ENCODE measurements at places on chromosomes 2 and 18.

GRCh38 chr2:55604027-55604565 lies 13.3 kb downstream of the PPP4R3B start:
- H3K36me3 ChIP-seq: peaks cover 2% of the 10 kb centered on the region
- no peak for DNase-seq
- no peaks in the 10 kb centered on the region for H3K4me1 ChIP-seq
- no peaks in the 10 kb centered on the region for H3K27me3 ChIP-seq

DNA sequence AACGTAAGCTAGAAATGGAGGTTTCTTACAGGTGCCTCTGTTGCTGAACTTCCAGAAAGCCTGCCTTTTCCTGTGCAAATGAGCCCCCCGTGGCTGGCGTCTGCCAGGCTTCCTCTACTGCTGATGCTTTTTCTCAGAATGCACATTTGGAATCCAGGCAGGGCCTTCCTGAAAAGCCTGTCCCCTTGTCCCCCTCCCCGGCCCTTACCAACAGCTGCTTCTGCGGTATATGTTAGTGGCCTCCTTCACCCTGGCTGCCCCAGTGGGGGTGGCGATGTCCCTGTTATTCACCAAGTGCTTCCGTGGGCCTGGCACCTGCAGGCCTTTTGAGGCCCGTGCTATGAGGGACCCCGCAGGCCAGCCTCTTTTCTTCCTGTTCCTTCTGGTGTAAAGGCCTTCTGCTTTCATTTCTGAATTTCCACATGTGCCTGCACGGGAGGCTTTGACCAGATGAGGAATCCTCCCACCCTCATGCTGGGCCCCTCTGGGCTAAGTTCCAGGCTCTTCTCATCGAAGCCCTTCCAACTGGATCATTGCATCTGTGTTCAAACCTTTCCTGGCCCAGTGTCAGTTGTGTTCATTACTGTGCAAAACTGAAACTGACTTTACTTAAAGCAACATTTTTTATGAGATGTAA lies 10.4 kb downstream of the CNDP2 start:
- no peak for DNase-seq
- H3K4me3 ChIP-seq: no peak overlapping the region
- H3K27ac ChIP-seq: no peak overlapping the region
- H3K36me3 ChIP-seq: no peaks in the 10 kb centered on the region
- H3K4me1 ChIP-seq: peaks cover 17% of the 10 kb centered on the region

- H3K27me3 ChIP-seq: no peaks in the 10 kb centered on the region
- H3K36me3 ChIP-seq: no peaks in the 10 kb centered on the region
- H3K4me1 ChIP-seq: no peaks in the 10 kb centered on the region
- H3K27ac ChIP-seq: no peak overlapping the region
- H3K4me3 ChIP-seq: no peak overlapping the region
These were observed 136.2 kb downstream of the LCLAT1 start for GRCh38 chr2:30583204-30583749.

GRCh38 chr2:73933194-73933593 lies 6.5 kb downstream of the DGUOK start:
- H3K4me3 ChIP-seq: no peak overlapping the region
- DNase-seq: no peak
- no peaks in the 10 kb centered on the region for H3K4me1 ChIP-seq
- H3K36me3 ChIP-seq: peaks cover 5% of the 10 kb centered on the region
- no peak overlapping the region for H3K27ac ChIP-seq
- H3K27me3 ChIP-seq: no peaks in the 10 kb centered on the region

- no peaks in the 10 kb centered on the region for H3K27me3 ChIP-seq
- no peaks in the 10 kb centered on the region for H3K36me3 ChIP-seq
- no peak overlapping the region for H3K4me3 ChIP-seq
These were observed 49.3 kb downstream of the NRP2 start for GRCh38 chr2:205731583-205731981.

GRCh38 chr18:987325-988186 lies 82.9 kb downstream of the ADCYAP1 start:
- no peak for DNase-seq
- H3K4me1 ChIP-seq: no peaks in the 10 kb centered on the region
- no peak overlapping the region for H3K27ac ChIP-seq

DNA sequence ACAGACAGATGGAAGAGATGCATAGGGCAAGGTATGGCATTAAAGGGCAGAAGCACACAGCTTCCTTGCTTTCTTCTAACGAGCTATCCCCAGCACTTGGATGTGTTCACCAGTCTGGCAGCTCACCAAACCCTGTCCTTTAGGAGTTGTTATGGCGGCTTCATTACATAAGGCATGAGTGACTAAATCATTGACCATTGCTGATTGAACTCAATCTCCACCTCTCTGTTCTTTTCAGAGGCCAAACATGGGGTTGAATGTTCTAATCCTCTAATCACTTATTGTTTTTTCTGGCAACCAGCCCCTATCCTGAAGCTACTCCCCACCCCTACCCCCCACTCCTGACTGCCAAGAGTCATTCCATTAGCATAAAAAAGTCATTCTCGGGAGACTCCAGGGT lies 301.8 kb downstream of the XIRP2 start:
- no peaks in the 10 kb centered on the region for H3K27me3 ChIP-seq
- no peak for DNase-seq
- no peaks in the 10 kb centered on the region for H3K36me3 ChIP-seq
- H3K27ac ChIP-seq: no peak overlapping the region

DNA sequence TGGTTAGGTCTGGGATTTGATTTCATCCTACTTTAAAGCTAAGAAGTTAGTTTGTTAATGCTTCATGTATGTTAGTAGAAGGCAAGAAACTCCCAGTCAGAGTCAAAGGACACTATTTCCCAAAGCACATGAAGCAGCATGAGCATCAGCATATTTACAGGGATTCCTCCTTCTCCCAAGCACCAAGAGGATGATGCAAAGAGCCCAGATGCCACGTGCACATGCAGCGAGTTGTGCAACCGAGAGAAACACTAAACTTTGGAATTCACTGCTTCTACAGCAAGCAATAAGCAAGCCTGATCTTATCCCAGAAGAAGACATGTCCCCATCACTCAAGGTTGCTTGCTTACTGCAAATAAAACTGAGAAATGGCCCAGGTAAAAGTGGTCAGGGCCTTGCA lies 32.5 kb downstream of the CPO start:
- DNase-seq: peak; percentile 4
- no peaks in the 10 kb centered on the region for H3K36me3 ChIP-seq
- H3K4me3 ChIP-seq: no peak overlapping the region

GRCh38 chr2:68715353-68716041 lies 19.1 kb upstream of the ARHGAP25 start:
- no peaks in the 10 kb centered on the region for H3K36me3 ChIP-seq
- H3K27me3 ChIP-seq: 0 out of 2 replicates have a peak, but pooled peaks cover 2% of the 10 kb centered on the region
- H3K4me1 ChIP-seq: no peaks in the 10 kb centered on the region
- DNase-seq: peak; percentile 78
- H3K4me3 ChIP-seq: no peak overlapping the region

DNA sequence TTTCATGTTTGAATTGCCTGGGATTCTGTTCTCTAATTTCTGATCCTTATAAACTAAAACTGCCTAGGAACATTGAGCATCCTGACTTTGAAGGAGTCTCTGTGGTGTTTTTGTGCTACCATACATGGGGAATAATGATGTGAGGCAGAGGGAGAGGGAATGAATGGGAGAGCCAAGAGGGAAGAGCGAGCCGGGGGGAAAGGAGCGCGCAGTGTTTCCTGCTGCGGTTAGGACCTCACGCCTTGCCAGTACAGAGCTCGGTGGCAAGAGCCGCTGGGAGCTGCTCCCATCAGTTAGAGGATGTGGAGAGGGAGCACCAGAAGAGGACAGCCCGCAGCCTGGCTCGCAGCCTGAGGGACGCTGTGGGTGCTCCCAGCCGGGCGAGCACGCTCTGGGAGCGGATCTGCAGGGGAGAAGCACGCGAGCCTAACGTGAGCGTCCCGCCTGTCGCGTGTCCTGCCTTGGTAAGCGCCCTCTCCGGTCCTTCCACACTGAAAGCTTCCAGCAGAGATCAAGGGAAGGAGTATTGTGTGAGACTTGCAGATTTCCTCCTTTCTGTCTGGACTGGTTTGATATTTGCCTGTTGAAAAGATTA lies 114.7 kb downstream of the FAM210A start:
- no peaks in the 10 kb centered on the region for H3K27me3 ChIP-seq
- no peak for DNase-seq
- H3K27ac ChIP-seq: no peak overlapping the region
- H3K36me3 ChIP-seq: no peaks in the 10 kb centered on the region
- H3K4me1 ChIP-seq: no peaks in the 10 kb centered on the region

- H3K36me3 ChIP-seq: no peaks in the 10 kb centered on the region
- H3K4me1 ChIP-seq: no peaks in the 10 kb centered on the region
- H3K27ac ChIP-seq: no peak overlapping the region
- H3K27me3 ChIP-seq: no peaks in the 10 kb centered on the region
- DNase-seq: no peak
These were observed 97.0 kb upstream of the MC4R start for GRCh38 chr18:60469387-60470100.

- H3K36me3 ChIP-seq: no peaks in the 10 kb centered on the region
- no peak overlapping the region for H3K4me3 ChIP-seq
- H3K27me3 ChIP-seq: no peaks in the 10 kb centered on the region
These were observed 38.6 kb downstream of the MARCO start for GRCh38 chr2:118980573-118980972.

DNA sequence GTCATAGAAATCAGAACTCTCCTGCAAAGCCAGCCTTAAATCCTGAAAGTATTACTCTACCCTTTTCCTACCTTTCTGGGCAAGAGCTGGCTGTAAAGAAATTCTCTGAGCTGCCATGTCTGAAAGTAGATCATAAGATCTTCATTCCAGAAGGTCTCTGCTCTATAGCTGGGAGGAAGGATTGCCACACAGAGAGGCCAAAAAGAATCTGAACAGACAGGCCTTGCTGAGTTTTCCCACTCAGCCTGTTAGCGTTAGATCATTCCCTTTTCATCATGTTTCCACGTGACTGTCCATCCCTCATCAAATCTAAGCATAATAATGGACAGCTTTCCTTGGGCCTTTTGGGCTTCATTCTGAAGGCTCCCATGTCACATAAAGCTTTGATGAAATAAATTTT lies 43.2 kb upstream of the FHL2 start:
- DNase-seq: no peak
- H3K4me1 ChIP-seq: peaks cover 23% of the 10 kb centered on the region
- no peak overlapping the region for H3K27ac ChIP-seq
- no peak overlapping the region for H3K4me3 ChIP-seq

- H3K4me1 ChIP-seq: no peaks in the 10 kb centered on the region
- H3K4me3 ChIP-seq: no peak overlapping the region
- H3K27me3 ChIP-seq: no peaks in the 10 kb centered on the region
- no peak overlapping the region for H3K27ac ChIP-seq
These were observed 222.1 kb downstream of the ANKRD30B start for GRCh38 chr18:14970027-14970426.

DNA sequence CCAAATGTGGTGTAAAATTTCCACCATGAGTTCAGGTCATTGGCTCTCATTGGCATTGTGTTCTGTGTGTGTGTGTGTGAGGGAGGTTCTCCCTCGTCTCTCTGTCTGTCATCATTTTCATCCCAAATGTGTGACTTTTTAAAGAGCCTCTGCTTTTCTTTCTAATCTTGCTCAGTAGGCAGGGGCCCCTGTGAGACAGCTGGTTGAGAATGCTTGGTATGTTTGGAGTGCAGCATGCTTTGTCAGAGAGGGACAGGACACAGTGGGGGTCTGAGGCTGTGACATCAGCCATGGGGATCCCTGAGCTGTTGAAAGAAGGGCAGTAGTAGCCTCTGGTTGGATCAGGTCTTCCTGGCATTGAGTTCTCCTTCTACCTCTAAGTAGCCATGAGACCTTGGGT lies 10.6 kb downstream of the PTPRM start:
- H3K4me3 ChIP-seq: no peak overlapping the region
- DNase-seq: peak; percentile 73
- peaks cover 49% of the 10 kb centered on the region for H3K4me1 ChIP-seq
- H3K27me3 ChIP-seq: no peaks in the 10 kb centered on the region
- H3K27ac ChIP-seq: peak overlapping the region; percentile 75

DNA sequence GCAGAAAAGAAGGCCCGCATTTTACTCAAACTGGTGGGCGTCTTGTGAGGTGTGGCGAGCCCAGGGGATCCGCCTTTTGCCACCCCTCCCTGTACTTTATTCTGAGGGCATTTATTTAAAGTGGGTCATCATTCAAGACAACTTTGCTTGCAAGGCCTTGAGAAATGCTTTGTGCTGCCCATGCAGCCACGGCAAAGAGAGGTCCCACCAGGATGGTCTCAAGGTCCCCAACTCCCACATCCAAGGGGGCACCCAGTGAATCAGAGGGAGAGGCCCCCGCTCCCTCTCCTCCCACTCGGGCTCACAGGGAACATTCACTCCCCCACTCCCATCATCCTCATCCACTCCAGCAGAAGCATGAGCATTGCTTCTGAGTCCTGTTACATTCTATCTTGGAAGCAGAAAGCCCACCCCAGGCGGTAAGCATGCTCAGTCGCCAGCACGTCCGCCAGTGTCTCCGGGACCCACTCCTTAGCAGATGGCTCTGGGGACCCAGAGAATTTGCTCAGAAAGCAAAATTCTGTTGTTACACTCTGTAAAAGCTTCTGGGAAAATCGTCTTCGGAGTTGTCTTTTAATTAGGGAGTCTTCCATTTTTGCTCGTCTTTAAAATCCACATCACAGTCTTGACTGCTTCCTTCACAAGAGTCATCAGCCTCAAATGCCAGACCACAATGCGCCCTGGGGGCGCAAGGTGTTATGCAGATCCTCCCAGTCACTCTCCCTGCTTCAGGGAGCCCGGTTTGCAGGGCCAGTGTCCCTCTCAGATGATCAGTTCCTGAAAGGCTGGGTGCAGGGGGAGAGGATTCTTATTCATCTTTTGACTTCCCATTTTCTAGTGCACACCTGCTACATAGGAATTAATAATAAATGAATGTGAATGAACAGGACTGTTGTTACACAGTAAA lies 99.4 kb upstream of the NCK2 start:
- no peak overlapping the region for H3K27ac ChIP-seq
- peaks cover 11% of the 10 kb centered on the region for H3K4me1 ChIP-seq

GRCh38 chr2:156476850-156477206 lies 40.6 kb downstream of the GPD2 start:
- no peaks in the 10 kb centered on the region for H3K27me3 ChIP-seq
- H3K4me3 ChIP-seq: no peak overlapping the region
- peaks cover 23% of the 10 kb centered on the region for H3K4me1 ChIP-seq
- no peak for DNase-seq
- H3K27ac ChIP-seq: peak overlapping the region; percentile 25

- DNase-seq: peak; percentile 71
- H3K27me3 ChIP-seq: no peaks in the 10 kb centered on the region
- H3K36me3 ChIP-seq: no peaks in the 10 kb centered on the region
- no peak overlapping the region for H3K27ac ChIP-seq
These were observed 181.7 kb downstream of the ANAPC1 start for GRCh38 chr2:111702119-111702803.
